Stimulated activated CD8-positive, alpha-beta memory T cell treated with anti-CD3 and anti-CD28 coated beads, Interleukin-12 subunit alpha, Interleukin-12 subunit beta, amount 100 ng/mL, for 4 hours (primary cell): ENCODE measurements at places on chromosomes 4 and X.

DNA sequence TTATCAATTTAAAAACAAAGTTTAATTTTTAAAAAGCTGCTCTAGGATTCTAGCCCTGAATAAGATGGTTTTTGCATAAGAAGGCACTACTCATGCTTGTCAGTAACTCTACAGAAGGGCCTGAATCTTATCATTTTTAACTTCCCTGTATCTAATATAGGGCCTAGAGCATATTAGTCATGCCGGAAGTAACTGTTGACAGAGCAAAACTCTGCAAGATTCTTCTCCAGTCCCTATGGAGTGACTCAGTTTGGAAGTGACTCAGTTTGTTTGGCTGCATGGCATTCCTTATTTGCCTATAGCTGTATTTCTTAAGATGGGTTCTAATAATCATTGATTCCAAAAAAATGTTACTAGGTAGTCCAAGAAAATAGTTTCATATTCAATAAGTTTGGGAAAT lies 431.8 kb upstream of the HTR2C start:
- DNase-seq: no peak

GRCh38 chr4:4639370-4639769 lies 97.5 kb upstream of the STX18 start:
- DNase-seq: no peak

DNA sequence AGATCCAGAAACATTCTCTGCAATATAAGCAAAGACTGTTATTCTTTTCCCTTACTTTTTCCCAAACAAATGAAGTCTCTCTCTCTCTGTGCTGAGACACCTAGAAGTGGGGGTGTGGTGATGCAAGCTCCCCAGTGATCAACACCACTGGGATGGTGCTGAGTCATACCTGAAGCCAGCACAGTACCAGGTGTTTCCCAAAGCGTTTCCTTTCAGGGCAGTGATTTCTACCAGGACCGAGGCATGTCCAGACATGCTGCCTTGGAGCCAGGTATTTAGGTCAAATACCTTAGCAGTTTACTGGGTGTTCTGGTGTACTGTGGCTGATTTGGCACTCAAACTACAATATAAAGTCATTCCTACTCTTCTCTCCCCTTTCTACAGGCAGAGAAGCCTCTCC lies 726.5 kb downstream of the FAM133A start:
- no peak for DNase-seq

DNA sequence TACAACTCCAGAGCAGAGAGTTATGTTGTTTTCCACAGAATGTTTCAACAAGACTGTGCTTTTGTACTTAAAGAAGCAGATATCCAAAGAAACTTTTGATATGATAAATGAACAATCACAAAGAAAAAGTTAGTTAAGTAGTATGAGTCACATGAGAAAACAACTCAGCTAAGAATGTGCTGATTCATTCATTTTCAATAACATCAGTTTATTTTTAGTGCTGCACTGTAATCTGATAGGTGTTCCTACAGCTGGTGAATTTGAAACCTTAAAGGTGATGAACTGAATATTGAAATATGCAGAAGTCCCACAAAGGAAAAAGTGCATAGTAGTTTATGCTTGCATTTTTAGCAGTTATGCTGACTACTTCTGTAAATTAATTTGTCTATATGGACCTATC lies 180.3 kb upstream of the TENM3 start:
- no peak for DNase-seq

- DNase-seq: no peak
These were observed 307.1 kb downstream of the TEX13A start for GRCh38 chrX:104913348-104913747.
